ENCODE measurements at places on chromosomes 7 and 10.

DNA sequence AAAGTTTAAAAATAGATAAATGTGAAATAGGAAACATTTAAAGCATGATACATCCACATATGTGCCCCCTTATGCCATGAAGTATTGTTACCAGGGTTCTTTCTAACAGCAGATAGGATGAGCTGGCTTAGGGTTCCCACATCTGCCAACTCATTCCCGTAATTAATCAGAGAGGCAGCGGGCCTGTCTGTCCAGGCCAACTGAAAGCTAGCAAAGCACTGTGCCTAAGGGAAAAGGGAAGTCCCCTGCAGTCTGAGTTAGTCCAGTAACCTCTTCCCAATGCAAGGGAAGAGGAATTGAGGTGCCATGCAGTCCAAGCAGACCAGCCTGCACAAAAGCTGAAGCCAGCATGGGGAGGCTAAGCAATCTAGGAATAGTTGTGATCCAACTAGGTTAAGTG, 18.3 kb upstream of the ZC3HAV1L start:
- DNase-seq, result no peak

GRCh38 chr7:144069953-144070352, 342 bp downstream of the OR2A25 start:
- DNase-seq, result no peak

DNA sequence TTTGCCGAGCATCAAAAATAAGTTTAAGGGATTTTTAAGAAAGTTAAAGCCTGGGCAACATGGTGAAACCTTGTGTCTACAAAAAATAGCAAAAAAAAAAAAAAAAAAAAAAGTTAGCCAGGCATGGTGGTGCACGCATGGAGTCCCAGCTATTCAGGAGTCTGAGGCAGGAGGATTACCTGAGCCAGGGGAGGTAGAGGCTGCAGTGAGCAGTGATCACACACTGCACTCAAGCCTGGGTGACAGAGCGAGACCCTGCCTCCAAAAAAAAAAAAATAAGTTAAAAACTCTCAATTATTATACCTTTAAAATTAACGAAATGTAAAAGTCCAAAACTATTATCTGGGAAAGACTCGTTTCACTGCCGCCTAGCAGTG, 35.0 kb upstream of the DAGLB start:
- DNase-seq, result no peak

- no peak for DNase-seq
Measured at GRCh38 chr10:131862548-131862947, 38.3 kb upstream of the PPP2R2D start.

- DNase-seq, result no peak
Measured at GRCh38 chr7:69654849-69655707, 56.8 kb downstream of the AUTS2 start.

GRCh38 chr10:7473474-7473873, 62.6 kb upstream of the SFMBT2 start:
- no peak for DNase-seq

GRCh38 chr7:10780400-10780747, 193.3 kb upstream of the PHF14 start:
- peak; percentile 51 for DNase-seq

- no peak for DNase-seq
Measured at GRCh38 chr7:89401099-89401498, 605.6 kb upstream of the TEX47 start.

- no peak for DNase-seq
Measured at GRCh38 chr7:116899308-116899707, 36.9 kb downstream of the CAPZA2 start.

GRCh38 chr10:96501985-96502384, 11.7 kb downstream of the TLL2 start:
- DNase-seq, result no peak

DNA sequence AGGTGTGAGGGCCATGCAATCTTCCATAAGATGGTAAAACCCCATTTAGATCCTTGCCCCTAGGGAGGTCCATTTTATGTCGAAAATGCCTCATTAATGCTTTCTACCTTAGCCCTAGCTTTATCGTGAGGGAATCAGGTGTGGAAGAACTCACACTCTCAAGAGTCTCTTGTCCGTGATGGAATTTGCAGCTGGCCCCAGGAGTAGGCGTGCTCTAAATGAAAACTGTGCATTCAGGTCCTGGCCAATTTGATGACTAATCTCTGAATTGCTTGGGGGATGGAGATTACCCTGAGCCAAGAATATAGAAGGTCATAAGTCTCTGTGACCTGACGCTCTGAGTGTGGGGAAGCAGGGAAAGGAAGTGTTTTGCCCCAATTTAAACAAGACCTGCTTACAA, 6.6 kb downstream of the C10orf90 start:
- DNase-seq, result no peak

- no peak for DNase-seq
Measured at GRCh38 chr7:102253973-102254370, 32.7 kb upstream of the SH2B2 start.

- no peak for DNase-seq
Measured at GRCh38 chr7:129163875-129164544, 19.5 kb downstream of the TSPAN33 start.

- peak; percentile 33 for DNase-seq
Measured at GRCh38 chr7:157459966-157460365, 123.2 kb downstream of the DNAJB6 start.

- DNase-seq, result no peak
Measured at GRCh38 chr10:48207853-48208252, 66.6 kb downstream of the FRMPD2 start.

GRCh38 chr7:119594956-119595355, 678.0 kb upstream of the KCND2 start:
- no peak for DNase-seq

DNA sequence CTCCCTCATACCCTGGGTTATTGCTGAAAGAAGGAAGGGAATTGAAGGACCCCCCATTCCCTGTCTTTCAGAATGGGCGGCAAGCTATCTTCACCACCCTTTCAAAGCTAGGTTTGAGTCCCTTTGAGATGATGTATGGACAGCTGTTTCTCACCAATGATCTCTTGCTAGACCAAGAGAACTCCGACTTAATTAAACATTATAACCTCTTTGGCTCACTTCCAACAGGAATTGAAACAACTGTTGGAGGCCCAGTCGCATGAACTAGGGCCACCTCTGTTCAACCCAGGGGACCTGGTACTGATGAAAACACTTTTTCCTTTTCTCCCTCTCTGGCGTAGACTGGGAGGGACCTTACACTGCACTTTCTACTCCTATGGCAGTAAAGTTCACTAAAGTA, 110.6 kb downstream of the ITGB8 start:
- no peak for DNase-seq

DNA sequence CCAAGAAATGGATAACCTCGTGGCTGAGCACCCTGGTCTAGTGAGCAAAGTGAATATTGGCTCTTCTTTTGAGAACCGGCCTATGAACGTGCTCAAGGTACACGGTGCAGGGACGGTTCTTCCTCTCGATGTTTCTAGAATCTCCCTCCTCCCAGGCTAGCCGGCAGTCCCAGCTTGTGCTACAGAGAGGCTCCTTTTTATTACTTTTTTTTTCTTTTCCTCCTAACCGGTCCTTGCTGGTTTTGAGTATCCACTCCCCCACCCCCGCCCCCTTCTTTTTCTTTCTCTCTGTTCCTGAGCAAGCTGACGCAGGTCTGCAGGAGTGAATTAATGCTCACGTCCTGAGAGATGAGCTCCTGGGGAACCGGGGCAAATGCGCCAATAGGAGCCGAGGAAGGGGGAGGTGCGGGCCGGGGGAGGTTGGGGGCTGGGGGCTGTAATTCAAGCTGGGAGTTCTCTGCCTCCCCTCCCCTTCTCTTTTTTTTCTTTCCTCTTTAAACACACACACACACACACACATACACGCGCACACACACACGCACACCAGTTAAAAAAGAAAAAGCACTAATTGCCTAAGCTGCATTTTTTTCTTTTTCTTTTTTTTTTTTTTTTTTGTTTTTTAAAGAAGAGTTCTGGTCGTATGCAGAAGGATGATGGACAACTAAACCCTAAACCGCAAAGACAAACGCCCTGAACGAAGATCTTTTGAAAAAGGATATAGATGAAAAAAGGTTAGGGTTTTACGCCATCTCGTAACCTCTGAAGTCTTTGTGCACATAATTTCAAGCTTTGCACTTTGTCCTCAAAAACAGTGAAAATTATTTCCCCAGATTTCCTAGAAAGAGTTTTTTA, 6.6 kb downstream of the CPA2 start:
- DNase-seq, result peak; percentile 84

DNA sequence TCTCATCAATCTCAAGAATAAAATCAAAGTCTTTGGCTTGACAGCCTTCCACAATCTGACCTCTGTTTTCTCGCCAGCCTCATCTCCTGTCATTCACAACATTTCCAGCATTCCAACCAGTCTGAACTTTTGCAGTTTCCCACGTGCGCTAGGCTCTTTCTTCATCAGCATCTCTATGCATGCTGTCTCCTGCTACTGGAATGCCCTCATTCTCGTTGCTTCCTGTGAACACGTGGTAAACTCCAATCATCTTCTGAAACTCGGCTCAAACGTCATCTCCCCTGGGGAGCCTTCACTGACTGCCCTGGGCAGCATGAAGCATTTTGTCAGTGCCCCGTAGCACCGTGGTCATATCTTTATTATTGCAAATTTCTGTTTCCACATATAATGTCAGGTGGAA, 12.2 kb upstream of the RSBN1L start:
- DNase-seq, result peak; percentile 35

DNA sequence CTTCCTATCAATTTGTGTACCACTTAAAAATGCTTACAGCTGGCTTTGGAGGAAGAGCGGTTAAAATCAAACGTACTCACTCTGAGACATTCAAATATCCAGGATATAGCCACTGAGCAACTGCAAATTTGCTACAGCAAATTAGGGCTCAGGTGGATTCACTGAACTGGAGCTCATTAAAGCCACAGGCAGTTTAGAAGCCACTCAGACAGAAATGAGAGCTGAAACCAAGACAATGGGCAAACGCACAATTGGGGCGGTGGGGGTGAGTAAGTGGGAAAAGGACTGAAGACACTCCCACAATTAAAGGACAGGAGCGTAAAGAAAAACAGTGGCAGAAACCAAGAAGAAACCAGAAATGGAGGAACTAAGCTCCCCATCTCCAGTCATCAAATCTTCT, 20.5 kb downstream of the MPP7 start:
- no peak for DNase-seq

DNA sequence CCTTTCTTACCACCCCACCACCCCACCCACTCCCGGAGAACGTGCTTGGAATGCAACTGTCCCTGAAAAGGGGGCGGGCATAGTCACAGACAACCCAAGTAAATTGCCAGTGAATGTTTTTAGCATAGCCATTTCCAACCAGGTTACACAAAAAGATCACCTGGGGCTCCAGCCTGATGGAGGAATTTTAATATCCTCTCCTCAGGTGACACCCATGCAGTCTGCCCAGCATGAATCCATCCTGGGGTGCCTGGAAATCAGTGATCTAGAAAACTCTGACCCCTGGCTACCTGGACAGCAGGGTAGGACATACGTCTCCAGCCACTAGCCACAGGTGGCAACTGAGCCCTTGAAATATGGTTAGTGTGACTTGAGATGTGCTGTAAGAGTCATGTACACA, 61.1 kb downstream of the SORBS1 start:
- no peak for DNase-seq

DNA sequence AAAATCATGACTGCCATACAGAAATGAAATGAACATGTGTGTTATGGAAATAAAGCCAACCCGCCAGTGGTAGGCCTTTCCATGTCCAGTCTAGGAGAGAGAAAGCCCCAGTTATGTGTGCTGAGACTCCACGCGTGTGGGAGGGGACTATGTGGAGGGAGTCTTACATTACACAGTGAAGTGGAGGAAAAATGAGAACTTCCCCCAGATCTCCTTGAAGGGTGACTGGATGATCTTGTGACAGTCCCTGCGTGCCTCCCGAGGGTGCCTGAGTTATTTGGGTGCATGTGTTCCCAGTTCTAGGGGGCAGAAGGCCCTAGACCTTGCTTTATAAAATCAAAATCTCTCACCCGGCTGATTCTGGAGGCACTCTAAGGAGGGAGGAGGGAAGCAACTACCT, 24.2 kb downstream of the UPP1 start:
- DNase-seq, result no peak

GRCh38 chr7:42611289-42611928, 300.5 kb downstream of the C7orf25 start:
- no peak for DNase-seq

DNA sequence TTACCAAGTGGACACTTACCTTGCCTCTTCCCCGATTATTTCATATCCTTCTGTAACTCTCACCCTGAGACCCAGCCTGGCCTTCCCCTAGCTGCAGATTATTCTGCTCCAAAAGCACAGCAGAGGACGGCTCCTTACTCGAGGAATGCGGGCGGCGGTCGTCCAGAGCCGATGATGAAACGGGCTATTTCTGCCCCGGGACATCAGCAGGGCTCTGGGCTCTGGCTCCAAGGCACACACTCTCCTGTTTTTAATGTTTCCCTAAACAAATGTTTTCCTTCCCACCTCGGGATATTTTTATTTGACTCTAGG, 343 bp upstream of the C10orf71 start:
- DNase-seq, result no peak

GRCh38 chr7:106927536-106927935, 62.5 kb downstream of the PIK3CG start:
- DNase-seq, result no peak

DNA sequence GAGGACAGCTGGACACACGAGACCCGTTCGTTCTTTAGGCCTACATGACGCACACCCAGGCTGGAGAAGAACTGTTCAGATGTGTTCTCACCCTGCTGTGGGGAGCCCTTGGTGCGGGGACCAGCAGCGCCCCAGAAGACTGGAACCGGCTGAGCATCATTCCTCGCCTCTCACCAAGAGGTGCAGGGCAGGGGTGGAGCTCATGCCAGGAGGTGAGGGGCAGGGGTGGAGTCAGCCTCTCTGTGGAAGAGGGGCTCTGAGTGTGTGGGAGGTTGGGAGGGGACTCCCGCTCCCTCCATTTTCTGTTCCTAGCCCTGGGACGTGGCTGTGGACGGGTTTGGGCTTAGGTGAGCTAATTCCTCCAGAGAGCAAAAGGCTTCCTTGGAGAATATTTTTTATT, 66.0 kb upstream of the SHH start:
- DNase-seq, result no peak

- no peak for DNase-seq
Measured at GRCh38 chr10:100498059-100498458, 21.6 kb downstream of the SEC31B start.

GRCh38 chr10:71819441-71819861, 31.6 kb downstream of the PSAP start:
- no peak for DNase-seq

GRCh38 chr10:119190954-119191785, 12.6 kb upstream of the PRDX3 start:
- DNase-seq, result no peak

Data from H1 (cell line).